ELR (cell line): ENCODE measurements at places on chromosomes 1 and 21.

DNA sequence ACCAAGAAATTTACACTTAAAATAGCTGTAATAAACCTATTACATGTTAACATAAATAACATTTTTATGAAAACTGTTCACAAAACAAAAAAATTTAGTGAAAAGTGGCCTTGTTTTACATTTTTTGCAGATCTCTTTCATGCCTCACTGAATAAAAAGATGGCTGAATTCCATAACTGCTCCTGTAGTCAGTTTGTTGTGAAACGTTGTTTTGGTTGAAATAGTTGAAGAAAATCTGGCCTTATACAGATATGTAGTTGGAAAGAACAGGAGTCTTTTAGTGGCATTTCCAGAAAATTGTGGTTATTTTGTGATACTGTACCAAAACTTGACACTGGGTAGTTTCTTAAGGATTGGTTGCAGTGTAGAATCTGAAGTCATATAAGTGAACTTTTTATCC is 18.1 kb downstream of the ITSN1 start:
- DNase-seq = no peak

DNA sequence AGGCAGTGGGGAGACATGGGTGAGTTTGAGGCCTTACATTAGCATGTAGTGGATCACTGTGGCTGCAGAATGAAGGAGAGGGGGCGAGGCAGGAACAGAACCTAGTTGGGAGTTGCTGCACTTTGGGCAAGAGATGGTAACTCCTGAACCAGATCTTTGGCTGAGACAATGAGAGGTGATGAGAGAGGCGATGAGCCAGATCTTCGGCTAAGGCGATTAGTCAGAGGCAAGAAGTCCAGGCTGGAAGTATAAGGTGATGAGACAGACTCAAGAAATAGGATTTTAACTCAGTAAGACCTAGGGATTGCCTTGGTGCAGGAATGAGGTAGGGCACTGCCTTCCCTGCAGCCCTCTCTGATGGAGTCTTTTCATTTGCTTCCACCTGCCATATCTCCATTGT is 9.1 kb upstream of the ARTN start:
- peak; percentile 75 for DNase-seq

GRCh38 chr1:236854605-236854983 is 59.5 kb downstream of the MTR start:
- DNase-seq = peak; percentile 87

- DNase-seq = no peak
These were observed 90.9 kb downstream of the GIPC2 start for GRCh38 chr1:78136680-78137079.

DNA sequence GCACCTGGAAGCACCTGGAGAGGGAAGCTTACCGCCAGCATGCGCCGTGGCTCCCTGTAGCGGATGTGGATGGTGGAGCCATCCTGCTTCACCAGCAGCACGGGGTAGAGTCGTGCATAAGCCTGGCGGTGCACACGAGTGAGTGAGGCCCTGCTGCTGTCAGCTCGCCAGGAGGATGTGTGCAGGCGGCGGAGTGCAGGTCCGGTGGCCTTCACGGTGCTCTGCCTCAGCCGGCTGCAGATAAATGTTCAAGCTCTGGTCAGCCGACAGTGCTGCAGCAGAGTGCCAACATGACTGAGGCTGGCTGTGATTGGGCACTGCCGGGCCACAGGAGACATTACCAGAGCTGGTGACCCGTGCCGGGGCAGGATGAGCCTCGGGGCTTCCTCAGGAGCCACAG is 1.5 kb downstream of the MRPL55 start:
- DNase-seq = no peak

- DNase-seq = no peak
These were observed 3.8 kb downstream of the LMX1A start for GRCh38 chr1:165352442-165353293.

- no peak for DNase-seq
These were observed 217.9 kb downstream of the NTNG1 start for GRCh38 chr1:107358619-107359327.

DNA sequence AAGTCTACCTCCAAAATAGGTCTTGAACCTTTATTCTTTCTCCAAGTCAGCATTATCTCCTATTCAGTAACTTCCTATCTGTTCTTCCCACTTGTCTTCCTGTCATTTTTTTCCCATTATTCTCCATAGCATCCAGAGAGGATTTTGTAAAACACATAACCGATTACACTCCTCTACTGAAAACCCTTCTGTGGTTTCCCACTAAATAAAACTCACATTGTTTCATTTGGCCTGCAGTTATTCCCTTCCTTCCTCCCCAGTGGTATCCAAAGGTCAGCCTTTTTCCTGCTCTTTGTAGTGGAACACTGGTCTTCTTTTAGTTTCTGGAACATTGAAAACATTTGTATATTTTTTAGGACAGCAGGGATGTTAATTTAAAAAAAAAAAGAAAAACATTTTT is 266.0 kb downstream of the GPR52 start:
- no peak for DNase-seq

- DNase-seq = no peak
These were observed 4.0 kb downstream of the CLCA1 start for GRCh38 chr1:86472767-86473166.

- DNase-seq = no peak
These were observed 7.5 kb downstream of the MMEL1 start for GRCh38 chr1:2625311-2625710.

GRCh38 chr1:45260244-45260643 is 53.8 kb upstream of the ZSWIM5 start:
- DNase-seq = no peak

- DNase-seq = no peak
These were observed 78.6 kb upstream of the ACTL8 start for GRCh38 chr1:17676387-17677060.

DNA sequence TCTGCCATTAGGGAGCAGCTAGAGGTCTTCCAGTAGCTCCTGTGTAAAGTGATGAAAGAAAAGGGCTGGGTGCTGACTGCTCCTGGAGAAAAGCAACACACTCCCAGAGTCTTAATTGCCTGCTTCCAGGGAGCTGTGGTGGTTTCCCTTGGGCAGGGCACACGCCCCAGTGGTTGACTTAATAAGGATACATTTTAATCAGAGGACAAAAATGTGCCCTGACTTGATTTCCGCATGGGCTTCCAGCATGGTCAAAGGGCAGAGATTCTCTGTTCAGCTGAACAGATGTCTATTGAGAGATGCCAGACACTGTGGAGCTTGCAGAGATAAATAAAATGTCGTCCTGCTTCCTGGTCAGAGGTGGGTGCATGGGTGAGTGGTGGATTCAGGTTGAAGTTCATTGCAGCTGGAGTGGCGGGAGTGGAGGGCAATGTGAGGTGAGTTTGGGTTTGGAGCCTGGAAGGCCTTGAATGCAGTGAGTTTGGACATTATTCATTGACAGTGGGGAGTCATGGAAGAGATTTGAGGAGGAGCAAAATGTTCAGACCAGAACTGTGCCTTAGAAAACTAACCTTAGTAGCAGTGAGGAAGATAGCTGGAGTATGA is 16.0 kb downstream of the QSOX1 start:
- no peak for DNase-seq

- DNase-seq = no peak
These were observed 11.4 kb upstream of the ATP13A2 start for GRCh38 chr1:17023102-17023501.

GRCh38 chr1:246579818-246580217 is 13.6 kb downstream of the CNST start:
- no peak for DNase-seq
